ENCODE measurements at places on chromosomes 1 and 21.

GRCh38 chr1:78355656-78356055 lies 135.1 kb upstream of the PTGFR start:
- no peak for DNase-seq

DNA sequence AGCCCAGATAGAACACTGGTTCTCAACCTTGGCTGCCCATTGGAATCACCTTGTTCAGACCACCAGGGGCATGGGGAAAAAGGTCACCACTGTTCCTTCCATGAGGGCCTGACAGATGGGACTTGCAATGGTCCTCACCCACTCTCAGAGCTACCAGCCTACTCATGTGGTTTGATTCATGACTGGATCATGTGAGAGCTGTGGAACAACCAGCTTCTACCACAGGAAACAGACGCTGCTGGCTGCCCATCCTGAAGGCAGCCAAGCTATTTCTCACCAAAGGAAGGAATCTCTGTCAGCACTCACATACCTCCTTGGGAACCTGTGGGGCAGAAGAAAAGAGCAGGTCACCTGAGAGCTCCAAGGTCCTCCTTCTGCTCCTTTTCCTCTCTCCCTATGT lies 53.6 kb downstream of the CAPN8 start:
- DNase-seq, result no peak

DNA sequence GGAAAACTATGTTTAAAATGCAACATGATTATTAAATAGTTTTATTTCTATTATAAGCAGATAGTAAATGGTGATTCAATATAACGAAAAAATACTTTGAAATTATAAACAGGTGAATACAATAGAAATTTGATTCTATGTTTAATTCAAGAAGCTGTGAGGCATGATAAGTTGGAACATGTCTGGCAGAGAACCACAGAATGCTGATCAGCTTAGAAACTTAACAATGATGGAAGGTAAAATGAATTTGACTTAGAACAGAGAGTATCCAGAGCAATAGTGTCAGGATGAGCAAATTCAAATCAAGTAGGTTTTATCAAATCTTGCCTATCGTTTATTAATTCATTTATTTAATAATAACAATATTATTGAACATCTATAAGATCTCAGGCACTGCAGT lies 83.4 kb upstream of the ADGRL4 start:
- DNase-seq, result no peak

DNA sequence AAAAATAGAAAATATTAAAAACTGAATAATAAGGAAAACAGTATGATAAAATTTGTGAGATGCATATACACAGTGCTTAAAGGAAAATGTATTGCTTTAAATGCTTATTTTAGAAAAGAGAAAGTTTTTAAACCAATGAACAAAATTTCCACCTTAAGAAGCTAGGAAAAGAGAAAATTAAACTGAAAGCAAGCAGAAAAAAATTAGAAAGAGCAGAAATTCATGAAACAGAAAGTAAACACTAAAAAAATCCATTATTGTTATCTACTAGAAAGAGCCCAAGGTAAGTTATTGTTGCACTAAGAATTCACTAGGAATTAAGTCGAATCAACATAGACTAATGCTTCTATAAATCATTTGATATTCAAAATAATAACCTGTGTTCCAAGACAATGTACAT lies 67.7 kb downstream of the PIK3R3 start:
- DNase-seq, result no peak

DNA sequence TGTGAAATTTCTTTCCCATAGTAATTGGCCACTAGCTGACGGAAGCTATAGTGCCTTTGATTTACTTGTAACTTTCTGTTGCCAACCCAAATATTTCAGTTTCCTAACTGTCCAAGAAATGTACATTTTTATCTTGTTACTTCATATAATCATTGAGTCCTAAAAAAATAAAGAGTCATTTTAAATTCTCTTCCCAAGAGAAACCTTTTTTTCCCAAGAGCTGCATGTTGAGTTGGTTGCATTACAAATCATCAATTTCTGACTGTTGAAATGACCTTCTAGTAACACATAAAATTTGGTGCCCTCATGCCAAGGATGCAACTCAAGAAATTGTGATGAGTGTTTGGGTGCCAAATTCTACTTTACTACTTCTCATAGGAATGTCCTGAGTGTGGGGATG lies 61.0 kb downstream of the HMCN1 start:
- DNase-seq, result no peak

DNA sequence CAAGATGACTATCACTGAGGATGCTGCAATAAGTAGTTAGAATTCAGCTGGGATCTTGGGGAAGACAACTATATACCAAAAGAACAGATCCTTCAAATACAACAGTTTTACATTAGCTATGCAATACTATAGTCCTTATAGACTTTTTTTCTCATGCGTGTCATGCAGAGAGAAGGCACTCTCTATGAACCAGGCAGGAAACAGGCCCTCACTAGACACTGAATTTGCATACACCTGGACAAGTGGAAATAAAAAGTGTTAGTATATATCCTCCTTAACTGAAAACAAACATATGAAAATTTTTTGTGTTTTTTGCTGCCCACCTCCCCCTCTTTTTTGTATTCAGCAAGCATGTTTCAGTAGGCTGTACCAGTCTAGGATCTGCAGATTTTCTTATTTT lies 29.9 kb downstream of the TMCO1 start:
- DNase-seq, result no peak

- no peak for DNase-seq
These were observed 142.3 kb upstream of the KCNE2 start for GRCh38 chr21:34221331-34222030.

GRCh38 chr1:183023601-183024316 lies 539 bp downstream of the LAMC1 start:
- peak; percentile 60 for DNase-seq

- no peak for DNase-seq
These were observed 909.4 kb downstream of the ADGRL2 start for GRCh38 chr1:82710091-82710490.

- no peak for DNase-seq
These were observed 42.3 kb downstream of the MDM4 start for GRCh38 chr1:204558467-204558866.

DNA sequence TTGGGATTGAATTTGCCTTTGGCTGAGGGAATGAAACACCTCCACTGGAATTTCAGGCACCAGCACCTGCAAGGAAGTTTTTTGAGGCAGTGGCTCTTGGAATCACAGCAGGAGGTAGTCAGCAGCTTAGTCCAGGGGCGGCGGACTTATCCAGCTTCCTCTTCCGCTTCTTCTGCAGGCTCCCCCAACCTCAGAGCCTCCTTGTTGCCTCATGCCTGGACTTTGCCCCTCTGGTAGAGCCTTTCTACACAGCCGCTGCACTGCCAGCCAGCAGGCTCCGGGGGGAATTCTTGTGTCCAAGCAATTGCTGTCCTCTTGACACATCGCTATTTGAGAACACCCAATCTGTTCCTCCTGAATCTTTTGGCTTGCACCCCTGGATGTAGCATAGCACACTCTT lies 4.4 kb upstream of the RHEX start:
- DNase-seq, result no peak

GRCh38 chr1:78122389-78122788 lies 76.6 kb downstream of the GIPC2 start:
- peak; percentile 13 for DNase-seq

GRCh38 chr1:229620876-229621275 lies 5.0 kb downstream of the TAF5L start:
- no peak for DNase-seq

GRCh38 chr1:18015719-18016118 lies 91.9 kb upstream of the IGSF21 start:
- no peak for DNase-seq

DNA sequence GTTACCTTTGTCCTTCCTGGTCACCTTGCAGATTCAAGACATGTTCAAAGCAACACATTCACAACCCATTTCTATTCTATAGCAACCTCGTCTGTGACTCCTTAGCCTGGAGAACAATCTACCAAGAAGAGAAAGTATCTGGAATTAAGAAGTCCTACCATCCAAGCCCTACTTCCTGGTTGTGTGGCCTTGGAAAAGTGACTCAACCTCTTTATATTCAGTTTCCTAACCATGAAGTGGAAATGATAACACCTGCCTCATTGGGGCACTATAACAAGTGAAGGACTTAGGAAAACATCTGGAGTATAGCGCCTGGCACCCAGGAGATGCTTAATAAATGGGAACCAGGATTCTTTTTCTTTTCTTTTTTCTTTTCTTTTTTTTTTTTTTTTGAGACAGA lies 36.5 kb upstream of the SRRM1 start:
- DNase-seq, result no peak

DNA sequence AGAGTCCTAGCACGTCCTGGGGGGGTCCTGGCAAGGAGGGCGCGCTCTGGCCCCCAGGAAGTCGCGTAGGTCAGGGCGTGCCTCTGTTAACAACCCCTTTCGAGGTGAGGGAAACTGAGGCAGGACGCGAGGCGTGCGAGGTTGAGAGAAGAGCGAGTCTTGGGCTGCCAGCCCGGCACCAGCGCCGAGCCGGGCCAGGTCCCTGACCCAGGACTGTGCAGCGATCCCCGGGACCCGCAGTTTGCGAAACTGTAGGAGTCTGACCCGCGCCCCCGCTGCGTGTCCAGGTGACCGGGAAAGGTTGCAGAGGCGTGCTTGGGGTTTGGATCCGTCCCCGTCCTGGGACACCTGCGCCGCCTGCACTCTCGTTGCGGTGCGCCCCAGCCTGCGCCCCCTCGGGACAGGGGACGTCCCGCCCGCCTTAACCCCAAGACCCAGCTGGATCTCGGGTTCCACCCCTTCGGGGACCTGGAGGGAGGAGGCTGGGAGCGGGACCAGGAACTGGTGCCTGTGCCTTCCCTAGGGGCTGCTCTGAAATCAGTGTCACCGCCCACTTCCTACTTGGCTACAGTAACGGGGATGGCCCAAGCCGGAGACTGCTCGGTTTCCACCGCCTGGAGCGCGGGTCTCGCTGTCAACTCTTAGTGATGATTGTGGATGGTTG lies 493 bp downstream of the DISC1 start:
- peak; percentile 59 for DNase-seq

DNA sequence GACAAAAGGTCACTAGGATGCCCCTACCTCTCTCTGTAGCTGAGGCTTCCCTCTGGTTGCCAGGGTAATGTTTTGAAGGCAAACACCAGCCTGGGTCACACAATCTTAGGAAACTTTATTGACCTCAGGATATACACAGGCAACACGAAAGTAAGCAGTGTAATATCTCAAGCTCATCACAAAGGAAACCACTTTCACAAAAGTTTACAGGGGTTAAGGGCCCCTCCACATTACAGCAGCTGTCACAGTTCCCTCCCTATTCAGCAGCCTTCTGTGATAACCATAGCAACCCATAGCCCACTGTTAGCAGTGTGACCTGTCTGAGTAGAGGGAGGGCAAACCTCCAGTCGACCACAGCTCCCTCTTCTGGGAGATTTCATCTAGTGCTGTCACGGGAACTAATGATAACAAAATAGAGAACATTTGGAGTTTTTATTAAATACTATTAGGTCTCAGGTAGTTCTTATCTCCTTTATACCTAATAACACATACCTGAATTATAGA lies 149.8 kb downstream of the PTPRC start:
- DNase-seq, result peak; percentile 36

- DNase-seq, result peak; percentile 60
These were observed 12.2 kb downstream of the DSTYK start for GRCh38 chr1:205199090-205199930.

DNA sequence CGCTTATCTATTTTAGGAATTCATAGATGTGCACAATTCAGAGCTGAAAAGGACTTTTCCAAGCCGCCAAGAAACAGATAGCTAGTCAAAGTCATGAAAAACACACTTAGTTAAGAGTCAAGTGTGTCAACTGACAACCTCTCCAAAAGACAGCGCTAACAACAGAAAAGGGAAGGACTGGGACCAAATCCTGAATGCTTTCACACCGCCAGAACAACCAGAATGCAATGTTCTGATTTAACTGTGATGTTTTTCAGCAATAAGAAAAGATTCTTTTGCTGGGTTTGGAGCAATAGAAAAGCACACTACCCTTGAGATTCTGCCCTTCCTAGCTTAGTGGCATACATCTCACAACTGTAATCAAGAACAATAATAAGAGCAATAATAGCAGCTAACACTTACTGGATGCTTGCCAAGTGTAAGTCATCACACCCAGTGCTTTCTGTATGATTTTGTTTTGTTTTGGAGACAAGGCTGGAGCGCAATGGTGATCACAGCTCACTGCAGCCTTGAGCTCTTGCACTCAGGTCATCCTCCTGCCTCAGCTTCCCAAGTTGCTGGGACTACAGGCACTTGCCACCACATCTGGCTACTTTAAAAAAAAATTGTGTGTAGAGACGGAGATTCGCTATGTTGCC lies 33.9 kb upstream of the SDC3 start:
- DNase-seq, result no peak

GRCh38 chr1:116769561-116769977 lies 15.3 kb downstream of the CD2 start:
- peak; percentile 66 for DNase-seq

DNA sequence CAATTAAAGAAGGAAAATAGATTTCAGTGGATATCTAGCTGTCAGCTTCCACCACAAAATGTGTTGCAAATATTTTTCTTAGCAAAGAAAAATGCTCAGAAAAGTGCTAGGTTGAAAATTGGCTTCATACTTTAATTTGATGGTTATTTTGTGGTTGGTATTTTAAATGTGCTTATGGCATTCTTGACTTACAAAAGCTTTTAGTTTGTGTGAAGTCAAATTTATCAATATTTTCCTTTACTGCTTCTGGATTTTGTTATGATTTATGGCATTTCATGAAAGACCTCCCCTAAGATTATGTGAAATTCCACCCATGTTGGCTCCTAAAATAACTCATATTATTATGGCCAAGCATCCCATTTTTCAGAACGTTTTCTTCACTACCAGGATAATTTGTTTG lies 51.5 kb downstream of the PSMG1 start:
- DNase-seq, result no peak

- DNase-seq, result no peak
These were observed 96.1 kb downstream of the CHD1L start for GRCh38 chr1:147338571-147338970.

DNA sequence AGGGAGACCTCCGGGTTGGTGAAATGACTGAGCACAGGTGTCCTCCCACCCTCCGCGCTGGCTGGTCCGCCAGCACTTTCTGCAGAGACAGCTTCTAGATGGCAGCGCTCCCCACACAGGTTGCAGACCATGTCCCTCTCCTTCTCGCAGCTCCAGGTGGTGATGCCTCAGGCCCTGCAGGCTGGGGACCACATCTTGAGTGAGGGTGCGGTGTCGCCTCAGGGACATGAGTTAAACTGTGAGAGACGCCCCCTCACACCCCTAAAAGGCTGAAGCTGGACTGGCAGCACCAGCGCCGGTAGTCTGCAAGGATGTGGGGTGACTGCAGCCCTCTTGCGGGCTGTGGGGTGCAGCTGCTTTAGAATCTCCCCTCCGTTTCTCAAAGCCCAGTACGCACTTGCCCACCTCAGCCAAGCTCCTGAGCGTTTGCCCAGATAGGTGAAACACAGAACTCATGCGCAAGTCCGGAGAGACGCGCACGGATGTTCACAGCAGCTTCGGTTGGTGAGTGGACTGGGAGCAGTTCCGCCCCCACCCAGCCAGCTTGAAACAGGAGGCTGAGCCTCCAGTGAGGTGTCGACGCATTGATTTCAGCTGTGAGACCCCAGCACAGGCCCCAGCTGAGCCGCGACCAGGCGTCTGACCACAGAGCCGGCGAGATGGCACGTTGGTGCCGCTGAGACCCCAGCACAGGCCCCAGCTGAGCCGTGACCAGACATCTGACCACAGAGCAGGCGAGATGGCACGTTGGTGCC lies 28.6 kb downstream of the COL6A1 start:
- no peak for DNase-seq

GRCh38 chr1:88433556-88433955 lies 250.5 kb upstream of the PKN2 start:
- no peak for DNase-seq
